ENCODE measurements at places on chromosomes 16 and 17.

- no peak for DNase-seq
Observed at GRCh38 chr17:28906706-28907438, 4.0 kb upstream of the DHRS13 start.

DNA sequence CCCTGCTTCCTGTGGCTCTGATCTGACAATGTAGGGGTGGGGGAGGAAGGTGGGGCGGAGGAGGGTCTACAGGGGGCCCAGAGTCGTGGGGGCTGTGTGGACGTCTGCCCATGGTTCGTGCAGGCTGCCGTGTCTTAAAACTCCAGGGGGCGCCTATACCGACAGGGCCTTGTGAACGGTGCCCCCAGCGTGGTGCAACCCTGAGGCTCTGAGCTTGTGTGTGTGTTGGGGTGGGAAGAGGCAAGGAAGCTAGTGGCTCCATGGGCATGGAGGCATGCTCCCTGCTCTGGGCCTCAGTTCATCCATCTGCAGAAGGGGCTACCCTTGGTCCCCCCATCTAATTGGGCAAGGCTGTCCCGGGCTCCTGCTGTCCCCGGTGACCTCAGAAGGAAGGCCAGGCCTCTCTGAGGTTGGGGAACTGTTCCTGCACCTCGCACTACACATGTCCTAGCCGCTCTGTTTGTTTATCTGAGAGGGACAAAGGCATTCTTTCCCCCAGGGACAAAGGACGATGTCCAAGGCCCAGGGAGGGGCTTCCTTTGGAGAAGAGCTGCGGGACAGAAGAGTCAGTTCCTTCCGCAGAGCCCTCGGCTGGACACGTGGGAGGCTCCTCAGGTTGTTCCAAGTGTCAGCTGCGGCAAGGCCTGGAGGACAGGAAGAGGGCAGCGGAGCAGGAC, 13.5 kb downstream of the CA4 start:
- no peak for DNase-seq

- DNase-seq = no peak
Observed at GRCh38 chr16:50972876-50973275, 178.2 kb downstream of the SALL1 start.

DNA sequence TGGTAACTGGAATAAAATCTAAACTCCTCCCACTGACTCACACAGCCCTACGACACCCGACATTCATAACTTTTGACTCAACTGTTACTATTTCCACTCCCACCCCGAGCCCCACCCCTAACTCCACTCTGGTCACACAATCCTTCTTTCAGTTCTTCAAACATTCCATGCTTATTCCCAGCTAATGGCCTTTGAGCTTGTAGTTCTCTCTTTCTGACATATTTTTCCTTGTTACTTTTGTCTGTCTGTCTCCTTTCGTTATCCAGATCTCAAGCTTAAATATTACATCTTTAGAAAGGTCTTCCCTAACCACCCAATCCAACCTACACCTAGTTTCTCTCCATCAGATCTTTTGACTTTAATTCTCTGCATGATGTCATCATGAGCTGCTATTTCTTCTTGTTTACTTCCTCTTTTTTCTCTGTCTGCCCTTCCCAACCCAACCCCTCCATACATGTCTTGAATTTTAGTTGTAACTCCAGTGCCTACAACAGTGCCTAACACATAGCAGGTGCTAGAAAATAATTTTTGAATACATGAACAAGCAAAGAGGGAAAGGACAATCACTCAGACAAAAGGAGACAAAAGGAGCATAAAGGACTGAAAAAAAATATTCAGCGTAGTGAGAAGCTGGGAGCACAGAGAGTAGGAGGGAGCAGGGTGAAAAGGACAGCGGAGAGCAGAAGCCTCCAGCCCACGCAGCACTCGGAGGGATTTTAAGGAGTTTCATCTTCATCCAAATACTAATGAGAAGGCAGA, 65.2 kb upstream of the SMIM36 start:
- DNase-seq = no peak

GRCh38 chr17:65055280-65055707, 1.2 kb downstream of the GNA13 start:
- peak; percentile 45 for DNase-seq

- no peak for DNase-seq
Observed at GRCh38 chr17:34133350-34133749, 121.7 kb upstream of the CCL2 start.

DNA sequence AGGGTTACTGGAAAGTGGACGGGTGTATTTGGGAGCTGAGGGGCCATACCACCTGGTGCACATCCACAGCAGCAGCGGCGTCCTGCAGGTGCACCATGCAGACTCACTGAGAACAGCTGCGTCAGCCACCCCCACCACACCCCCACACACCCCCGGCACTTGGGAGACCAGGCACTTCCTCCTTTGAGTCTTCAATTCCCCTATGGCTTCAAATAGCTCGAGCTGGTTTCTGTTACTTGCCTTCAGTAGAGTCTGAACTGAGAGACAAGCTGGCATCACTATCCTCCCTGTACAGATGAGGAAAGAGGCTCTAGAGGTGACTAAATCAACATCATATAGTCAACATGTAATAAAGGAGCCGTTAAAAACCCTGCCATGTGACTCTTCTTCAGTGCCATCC, 15.4 kb downstream of the CUEDC1 start:
- peak; percentile 23 for DNase-seq

DNA sequence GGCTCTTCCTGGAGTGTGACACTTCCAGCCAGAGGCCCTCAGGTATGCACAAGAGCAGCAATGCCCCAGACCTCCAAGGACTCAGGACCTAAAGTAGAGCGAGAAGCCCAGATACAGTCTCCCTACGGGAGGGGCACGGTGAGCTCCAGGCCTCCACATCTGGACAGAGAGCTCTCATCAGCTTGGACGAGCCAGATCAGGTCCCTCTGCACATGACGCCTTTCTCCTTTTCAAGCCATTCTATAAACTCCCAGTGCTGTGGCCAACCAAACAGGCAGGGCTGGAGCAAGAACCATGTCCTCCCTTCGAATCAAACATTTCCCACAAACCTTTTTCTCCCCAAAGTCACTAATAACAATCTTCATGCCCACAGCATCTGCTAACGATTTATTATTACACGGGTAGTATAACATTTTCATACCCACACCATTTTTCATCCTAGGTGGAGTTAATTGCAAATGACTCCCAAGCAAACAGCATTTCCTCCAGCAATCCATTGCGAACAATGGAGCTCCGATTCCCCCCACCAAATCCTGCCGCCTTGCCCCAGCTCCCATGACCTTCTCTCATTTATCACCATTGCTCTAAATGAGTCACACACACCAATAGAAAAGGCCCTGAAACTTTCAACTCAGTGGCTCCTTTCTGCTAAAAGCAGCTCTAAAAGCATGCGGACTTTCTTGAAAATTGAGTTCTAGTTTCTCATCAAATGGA, 24.2 kb upstream of the NLRP1 start:
- DNase-seq = no peak

GRCh38 chr17:80774643-80775281, 216.9 kb upstream of the CHMP6 start:
- DNase-seq = no peak

GRCh38 chr17:76924345-76925342, 56.4 kb downstream of the MGAT5B start:
- no peak for DNase-seq

GRCh38 chr16:23843143-23843542, 7.4 kb downstream of the PRKCB start:
- DNase-seq = no peak

DNA sequence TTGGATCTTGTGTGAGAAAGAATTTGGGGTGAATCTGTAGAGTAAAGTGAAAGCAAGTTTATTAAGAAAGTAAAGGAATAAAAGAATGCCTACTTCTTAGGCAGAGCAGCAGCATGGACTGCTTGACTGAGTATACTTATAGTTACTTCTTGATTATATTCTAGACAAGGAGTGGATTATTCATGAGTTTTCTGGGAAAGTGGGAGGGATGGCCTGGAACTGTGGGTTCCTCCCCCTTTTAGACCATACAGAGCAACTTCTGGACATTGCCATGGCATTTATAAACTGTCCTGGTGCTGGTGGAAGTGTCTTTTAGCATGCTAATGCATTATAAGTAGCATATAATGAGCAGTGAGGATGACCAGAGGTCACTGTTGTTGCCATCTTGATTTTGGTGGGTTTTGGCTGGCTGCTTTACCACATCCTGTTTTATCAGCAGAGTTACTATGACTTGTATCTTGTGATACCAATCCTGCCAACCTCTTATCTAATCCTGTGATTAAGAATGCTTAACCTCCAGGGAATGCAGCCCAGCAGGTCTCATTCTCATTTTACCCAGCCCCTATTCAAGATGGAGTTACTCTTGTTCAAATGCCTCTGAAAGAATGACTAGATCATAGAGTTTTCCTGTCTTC, 58.7 kb downstream of the HSD17B2 start:
- DNase-seq = no peak

- no peak for DNase-seq
Observed at GRCh38 chr16:57940382-57940966, 30.5 kb downstream of the CNGB1 start.

Measured in CD4-positive, alpha-beta T cell treated with Interleukin-17A for 1 hour (primary cell).